ENCODE measurements at places on chromosomes 2 and 18.

DNA sequence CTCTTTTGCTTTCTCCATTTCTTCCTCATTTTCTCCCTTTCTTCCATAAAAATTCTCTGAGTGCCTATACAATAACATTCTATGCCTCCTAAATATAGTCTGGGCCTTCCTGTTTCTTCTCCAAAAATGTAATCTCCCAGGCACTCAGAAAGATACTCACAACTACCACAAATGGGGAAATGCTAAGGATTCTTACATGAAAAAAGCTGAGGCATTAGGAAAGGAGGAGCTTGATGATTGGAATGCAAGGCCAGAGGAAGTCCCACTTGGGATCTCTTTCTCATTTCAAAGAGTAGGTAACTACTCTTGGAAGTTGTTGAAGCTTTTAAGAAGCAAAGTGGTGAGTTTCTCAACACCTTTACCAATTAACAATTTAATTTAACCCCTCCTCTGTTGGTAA lies 3.4 kb downstream of the VSNL1 start:
- DNase-seq, result no peak

GRCh38 chr2:196990788-196991461 lies 64.4 kb upstream of the PGAP1 start:
- no peak for DNase-seq

DNA sequence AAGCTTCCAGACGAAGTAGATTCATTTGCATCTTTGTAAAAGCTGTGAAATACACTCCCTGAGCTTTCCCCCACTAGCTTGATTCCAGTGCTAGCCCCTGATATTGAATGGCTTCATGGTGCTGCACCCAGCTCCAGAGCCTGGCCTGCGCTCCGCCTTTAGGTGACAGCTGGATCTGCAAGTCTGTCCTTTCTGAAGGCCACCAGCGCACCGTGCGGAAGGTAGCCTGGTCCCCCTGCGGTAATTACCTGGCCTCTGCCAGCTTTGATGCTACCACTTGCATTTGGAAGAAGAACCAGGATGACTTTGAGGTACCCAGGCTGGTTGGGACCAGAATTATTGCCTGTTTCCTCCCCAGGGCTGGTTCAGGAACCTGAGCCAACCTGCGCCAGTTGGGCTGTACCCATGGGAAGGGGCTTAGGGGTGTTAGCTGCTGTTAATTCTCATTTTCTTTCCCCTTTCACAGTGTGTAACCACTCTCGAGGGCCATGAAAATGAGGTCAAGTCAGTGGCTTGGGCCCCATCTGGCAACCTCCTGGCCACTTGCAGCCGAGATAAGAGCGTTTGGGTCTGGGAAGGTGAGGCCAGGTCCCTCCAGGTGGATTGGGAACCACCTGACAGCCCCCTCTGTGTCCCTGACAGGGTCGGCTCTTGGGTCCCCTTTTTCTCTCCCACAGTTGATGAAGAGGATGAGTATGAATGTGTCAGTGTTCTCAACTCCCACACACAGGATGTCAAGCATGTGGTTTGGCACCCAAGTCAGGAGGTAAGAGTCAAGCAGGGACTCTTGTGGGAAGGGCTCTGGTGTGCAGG lies 1.3 kb downstream of the CIAO1 start:
- peak; percentile 30 for DNase-seq

GRCh38 chr18:2540575-2540974 lies 30.7 kb downstream of the METTL4 start:
- DNase-seq, result no peak

DNA sequence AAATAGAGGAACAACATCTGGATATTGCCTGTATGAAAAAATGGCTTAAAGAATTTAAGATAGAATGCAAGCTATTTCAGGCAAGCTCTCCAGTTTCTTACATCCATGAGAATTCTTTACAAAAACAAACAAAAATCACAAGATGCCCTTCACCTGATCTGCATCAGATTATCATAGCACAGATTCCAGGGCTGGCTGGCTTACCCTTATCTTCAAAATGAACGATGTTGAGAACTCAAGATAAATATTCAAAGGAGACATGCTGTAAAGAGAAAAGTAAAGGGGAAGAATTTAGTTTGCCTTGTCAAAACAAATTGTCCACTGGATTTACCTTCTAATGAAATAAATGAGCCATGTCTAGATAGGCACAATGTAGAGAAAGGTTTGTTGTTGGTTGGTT lies 18.7 kb upstream of the SLC40A1 start:
- DNase-seq, result no peak

DNA sequence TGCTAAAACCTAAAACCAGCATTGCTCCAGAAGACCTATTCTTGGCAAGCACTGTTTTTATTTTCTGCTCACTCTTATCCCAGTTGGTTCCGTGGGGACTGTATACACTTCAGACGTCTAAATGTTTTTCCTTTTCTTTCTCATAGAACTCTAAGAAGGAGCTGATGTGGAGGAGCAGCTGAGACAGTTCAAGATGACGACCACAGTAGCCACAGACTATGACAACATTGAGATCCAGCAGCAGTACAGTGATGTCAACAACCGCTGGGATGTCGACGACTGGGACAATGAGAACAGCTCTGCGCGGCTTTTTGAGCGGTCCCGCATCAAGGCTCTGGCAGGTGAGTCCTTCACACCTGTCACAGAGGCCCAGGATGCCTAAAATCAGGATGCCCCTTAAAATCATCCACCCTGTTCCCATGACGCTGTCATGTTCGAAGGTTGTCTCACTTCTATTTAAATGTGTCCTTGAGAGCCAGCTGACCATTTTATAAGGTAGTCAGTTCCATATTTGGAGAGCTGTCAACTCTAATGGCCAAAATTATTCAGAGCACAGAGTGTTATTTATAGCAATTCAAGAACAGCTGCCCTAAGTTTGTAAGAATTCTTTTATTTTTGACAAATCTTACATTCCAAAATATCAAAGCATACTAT lies 70.2 kb downstream of the SPTBN1 start:
- no peak for DNase-seq

DNA sequence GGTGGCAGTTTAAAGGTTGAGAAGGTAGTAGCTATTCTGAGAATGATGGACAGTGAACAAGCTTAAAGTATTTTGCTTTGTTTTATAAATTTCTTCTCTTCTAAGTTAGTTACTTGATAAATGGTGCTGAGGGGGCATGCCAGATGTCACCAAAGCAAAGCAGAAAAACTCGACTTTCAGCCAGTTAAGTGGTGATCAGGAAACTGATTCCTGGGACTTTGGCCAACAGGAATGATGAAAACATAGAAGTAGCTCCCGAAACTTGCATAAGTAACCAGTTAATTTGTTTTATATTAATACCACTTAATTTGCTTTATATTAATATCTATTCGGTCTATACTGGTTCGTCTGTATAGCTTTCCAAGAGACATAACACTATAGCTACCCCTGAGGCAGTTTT lies 82.6 kb downstream of the FANCL start:
- DNase-seq, result no peak

DNA sequence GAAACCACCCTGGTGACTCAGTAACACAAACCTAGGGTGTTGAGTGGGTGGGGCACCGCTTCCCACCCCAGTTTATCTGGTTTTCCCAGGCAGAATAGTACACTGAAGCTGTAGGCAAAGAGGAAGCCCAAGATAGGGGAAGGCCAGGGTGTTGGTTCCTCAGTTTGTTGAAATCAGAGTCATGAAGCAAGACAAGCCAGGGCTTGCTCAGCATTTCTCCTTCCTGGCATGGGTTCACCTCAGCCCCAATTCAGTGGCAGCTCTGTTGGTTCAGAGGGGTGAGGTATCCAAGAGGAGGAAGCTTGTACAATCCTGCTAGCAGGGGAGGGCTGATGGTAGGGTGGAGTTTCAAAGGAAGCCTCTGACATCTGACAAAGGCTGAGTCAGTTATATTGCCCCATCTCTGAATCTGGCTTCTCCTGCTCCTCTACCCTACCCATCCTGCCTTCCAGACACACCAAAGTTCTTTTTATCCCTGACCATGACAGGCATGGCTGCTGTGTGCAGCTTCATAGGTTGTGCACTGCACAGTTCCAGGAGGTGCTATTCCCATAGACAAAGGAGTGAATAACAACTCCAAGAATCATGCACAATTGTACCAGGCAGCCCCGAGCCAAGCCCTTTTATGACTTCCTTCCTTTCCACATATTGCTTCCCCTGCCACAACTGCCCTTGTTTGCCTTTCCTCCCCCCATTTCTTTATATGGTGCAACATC lies 24.9 kb upstream of the RAB10 start:
- DNase-seq, result peak; percentile 84

- DNase-seq, result no peak
Measured at GRCh38 chr2:165313509-165313908, 74.3 kb downstream of the SCN2A start.

DNA sequence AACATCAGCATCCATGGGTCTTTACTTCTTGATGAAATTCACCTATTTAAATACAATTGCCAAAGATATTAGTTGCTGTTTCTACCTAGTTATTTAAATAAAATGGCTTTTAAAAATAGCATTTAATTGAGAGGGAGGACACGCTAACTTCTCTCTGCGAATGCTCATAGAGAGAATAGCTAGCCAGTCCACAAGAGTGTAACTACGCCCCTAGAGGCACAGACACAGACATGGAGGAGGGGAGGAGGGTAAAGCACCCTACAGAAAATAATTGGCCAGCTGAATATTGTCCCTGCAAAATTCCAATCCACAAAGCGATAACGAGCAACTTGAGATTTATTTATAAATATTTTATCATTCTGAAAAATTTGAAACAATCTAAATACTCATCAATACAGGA lies 97.0 kb upstream of the PAPOLG start:
- DNase-seq, result no peak

- no peak for DNase-seq
Measured at GRCh38 chr18:6721755-6722154, 7.8 kb upstream of the ARHGAP28 start.

DNA sequence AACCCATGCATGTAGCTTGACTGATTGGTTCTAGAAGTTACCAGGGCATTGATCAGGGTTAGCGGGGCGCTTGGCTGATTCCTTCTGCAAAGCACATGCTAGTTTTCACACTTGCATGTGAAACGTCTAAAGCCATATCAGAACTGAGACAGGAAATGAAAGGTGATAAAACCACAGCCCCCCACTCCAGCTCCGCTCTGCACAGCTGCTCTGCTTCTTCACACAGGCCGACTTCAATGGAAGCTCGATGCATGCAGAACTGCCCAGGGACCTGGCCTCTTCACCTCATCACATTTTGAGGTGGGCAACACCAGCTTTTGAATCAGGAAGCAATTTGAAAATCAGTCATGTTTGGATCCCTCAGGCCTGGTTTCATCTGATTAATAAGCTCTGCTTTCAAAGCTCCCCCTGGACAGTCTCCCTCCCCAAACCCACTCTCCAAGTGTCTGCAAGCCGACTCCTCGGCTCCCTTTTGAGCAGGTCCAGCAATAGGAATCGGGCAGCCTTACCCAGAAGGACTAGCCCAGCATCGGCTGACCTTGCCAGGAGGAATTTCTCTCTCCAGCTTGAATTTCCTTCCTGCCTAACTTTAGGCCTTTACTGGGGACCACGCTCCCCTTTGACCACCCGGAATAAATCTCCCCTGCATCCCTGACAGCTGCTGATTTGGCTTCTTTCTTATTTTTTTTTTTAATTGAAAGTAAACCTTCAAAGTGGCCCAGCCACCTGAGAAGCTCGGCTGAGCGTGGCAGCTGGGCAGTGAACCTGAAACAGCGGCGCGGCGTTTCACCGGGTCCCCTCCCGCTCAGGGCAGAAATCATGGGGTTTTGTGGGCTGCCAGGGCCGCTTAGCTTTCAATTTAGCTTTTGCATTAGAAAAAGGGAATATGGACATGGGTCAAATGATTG lies 31.7 kb downstream of the HRH4 start:
- no peak for DNase-seq

GRCh38 chr2:18741895-18742732 lies 152.7 kb upstream of the NT5C1B start:
- DNase-seq, result peak; percentile 16

GRCh38 chr18:32891130-32891529 lies 118.3 kb upstream of the KLHL14 start:
- no peak for DNase-seq

DNA sequence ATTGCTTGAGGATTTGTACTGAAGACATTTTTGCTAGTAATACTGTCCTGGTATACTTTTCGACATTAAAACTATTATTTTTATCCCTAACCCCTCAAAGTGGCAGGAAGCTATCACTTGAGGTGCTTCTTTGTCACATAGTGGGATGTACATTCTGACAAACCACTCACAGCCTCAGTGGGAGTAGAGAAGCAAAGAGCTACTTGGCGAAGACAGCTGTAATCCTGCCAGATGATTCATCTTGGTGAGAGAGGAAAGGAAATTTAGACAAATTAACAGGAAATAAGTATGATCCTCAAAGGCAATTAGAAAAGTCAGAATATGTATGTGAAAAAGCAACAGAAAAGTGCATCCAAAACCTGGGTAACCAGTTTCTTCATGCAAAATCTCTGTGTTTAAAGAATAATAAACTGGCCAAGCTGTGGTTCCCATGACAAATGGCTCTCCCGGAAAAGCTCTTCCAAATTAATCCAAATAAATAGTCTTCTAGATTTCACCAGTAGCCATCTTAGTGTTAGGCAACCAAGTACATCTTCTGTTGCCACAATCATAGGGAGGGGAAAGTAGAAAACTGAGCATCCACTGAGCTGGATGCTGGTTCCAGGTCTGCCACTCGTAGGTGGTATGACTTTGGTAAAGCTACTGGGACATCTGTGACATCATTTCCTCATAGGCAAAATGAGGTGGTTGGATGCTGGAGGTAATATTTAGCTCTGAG lies 308.0 kb upstream of the LYPD1 start:
- peak; percentile 50 for DNase-seq

DNA sequence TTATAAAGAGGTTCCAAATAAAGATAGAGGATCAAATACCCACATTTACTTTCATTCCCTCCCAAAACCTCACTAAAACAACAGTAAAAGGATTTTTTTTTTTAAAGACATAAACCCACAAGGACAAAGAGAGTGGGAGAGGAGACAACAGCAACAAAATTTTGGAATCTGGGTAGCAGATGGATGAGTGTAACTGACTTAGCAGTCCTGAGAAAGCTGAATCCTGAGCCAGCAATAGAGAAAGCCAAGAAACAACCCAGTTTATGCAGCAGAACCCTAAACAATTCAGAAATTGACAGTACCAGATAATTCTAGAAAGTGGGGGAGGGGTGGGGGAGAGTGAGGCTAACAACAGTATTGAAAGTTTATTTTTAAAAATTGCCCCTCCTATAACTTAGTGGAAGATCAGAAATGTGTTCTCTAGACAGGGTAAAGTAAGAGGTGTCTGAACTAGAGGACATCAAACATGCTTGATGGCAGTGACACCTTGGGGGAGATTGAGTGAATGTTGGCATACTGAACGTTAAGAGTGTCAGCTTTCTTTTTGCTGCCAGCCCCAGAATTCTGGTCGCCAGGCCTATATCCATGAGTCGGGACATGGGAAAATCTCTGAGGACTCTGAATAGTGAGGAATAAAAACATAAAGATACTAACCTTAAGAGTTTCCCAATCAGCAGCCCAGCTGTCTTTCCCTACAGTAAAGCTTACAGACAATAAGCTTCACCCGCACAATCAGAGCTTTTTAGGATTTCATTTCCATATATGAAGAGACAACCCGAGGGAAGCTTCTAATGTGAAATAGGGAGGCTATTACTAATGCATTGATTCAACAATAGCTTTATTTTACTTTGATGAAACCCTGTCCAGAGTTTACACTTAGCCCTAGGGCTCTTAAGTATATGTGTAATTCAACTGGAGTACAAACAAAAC lies 128.0 kb upstream of the ALPP start:
- no peak for DNase-seq

GRCh38 chr2:75199428-75200011 lies at the start of gene TACR1:
Gene TACR1 (minus strand): TSS chr2:75199520. CDS start chr2:75198934, 586 bp downstream.
- peak; percentile 88 for DNase-seq

GRCh38 chr18:60549338-60549960 lies 176.9 kb upstream of the MC4R start:
- DNase-seq, result peak; percentile 23

- DNase-seq, result no peak
Measured at GRCh38 chr2:38815936-38816335, 37.9 kb downstream of the GEMIN6 start.
